Upper lobe of left lung (tissue), 6 donors: ENCODE measurements at places on chromosomes 2 and 18. TPM values are rescaled to one million over a fixed set of nuclear protein-coding genes. Genes with fewer than 3 reads are reported as not detected.
A peak's percentile ranks its signal among the peaks of the same experiment; 100 is the strongest.

DNA sequence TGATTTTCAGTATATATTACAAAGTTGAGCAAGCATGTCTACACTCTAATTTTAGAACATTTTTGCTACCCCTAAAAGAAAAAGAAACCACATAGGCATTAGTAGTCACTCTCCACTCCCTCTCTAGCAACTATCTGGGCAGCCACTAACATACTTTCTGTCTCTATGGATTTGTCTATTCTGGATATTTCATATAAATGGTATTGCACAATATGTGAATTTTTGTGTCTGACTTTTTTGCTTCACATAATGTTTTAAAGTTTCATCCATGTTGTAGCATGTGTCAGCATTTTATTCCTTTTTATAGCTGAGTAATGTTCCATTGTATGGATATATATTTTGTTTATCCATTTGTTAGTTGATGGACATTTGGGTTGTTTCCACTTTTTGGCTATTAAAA, 232.5 kb upstream of the CTAGE1 start:
- no peaks in the 10 kb centered on the region for H3K36me3 ChIP-seq
- no peak overlapping the region for H3K4me3 ChIP-seq

DNA sequence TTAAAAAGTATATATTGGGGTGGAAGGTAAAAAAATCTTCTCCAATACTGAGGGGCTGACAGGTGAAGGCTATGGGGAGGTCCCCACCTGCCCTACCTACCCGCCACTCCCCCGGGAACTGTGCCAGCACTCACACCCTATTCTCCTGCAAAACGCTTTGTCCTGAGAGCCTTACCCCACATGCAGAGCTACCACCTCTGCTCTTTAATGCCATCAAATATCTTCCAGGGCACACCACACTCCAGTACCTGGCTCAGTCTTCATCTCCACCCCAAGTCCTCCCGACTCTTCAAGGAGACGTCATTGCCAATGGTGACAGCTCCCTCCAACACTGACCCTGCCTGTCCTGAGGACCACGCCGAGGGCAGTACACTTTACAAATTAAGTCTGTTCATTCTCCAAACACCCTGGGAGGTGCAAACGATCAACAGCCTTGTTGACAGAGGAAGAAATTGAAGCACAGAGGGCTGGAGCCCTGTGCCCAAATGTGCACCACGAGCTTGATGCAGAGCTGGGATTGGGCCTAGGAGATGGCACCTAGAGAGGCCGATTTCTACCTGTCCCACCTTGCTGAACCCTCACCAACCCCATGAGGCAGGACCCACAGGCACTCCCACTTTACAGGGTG, 6.0 kb upstream of the GPR55 start:
- H3K4me3 ChIP-seq = no peak overlapping the region
- no peak overlapping the region for H3K27ac ChIP-seq

DNA sequence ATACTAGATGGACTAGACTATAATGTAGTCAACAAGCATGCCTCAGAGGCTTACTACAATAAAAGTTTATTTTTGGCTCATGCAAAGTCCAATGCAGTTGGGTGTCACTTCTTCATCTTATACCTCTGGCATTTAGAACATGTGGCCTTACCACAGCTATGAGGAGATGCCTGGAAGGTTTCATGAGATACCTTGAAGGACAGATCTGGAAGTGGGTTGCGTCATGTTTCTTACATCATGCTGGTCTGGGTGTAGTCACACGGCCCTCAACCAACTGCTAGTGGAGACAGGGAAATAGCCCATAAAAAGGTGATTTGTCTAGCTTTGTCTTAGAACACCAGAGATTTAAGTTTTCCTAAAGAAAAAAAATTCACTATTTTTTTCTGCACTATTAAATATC, 91.7 kb upstream of the MMADHC start:
- no peak overlapping the region for H3K27ac ChIP-seq
- DNase-seq = no peak
- no peaks in the 10 kb centered on the region for H3K36me3 ChIP-seq
- H3K4me1 ChIP-seq = no peaks in the 10 kb centered on the region

DNA sequence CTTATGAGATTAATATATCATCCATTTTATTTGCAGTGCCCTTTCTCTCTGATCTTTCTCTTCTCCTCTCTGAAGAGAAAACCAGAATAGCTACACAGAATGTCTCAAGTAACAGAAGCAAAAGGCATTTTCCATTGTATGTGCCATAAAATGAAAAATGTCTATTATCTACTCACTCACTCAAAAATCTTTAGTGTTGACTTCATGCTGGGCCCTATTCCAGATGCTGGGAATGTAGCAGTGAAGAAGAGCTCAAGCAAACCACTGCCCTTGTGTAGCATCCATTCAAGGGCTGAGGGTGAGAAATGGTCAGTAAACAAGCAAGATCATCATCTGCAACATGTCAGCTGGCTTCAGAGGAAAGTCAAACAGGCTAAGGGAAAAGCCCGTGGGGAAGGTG, 427.7 kb downstream of the METTL4 start:
- no peak for DNase-seq
- H3K27me3 ChIP-seq = no peaks in the 10 kb centered on the region
- H3K4me1 ChIP-seq = no peaks in the 10 kb centered on the region
- no peak overlapping the region for H3K4me3 ChIP-seq
- no peaks in the 10 kb centered on the region for H3K36me3 ChIP-seq

- H3K4me3 ChIP-seq = no peak overlapping the region
- no peak overlapping the region for H3K27ac ChIP-seq
- H3K36me3 ChIP-seq = no peaks in the 10 kb centered on the region
- H3K27me3 ChIP-seq = no peaks in the 10 kb centered on the region
- no peak for DNase-seq
- no peaks in the 10 kb centered on the region for H3K4me1 ChIP-seq
Observed at GRCh38 chr2:120831086-120831485, 95.4 kb downstream of the GLI2 start.

DNA sequence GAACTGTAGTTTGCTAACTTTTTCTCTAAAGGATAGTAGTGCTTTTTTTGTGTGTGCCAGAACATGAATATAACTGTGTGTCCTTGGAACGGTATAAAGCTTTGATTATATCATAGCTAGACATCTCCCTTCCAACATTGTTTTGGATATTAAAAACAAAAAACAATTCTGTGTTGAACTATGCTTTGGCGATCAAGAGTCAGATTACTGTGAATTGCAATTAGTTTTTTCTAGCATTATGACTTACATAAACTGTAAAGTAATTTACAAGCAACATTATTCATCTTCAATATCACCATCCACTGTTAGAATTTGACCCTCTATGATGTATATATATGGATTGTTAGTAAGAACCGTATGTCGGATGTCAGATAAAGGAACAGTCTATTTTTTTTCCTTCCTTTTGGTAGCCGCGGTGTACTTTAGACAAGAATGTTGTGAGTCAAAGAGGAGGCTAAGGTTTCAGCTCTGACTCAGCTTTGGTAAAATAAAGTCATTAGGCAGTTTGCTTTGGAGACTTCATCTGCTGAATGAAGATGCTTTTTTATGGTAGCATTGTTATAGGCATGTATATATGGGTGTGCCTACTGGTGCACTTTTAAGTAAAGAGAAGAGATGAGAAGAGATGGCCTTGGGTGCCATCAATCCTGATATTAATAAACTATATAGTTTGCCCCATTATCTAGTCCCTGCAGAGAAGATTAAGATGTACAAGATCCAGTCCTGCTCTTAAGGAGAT, 76.4 kb downstream of the LTBP1 start:
- H3K27me3 ChIP-seq = no peaks in the 10 kb centered on the region
- peak overlapping the region; percentile 37 for H3K27ac ChIP-seq
- H3K36me3 ChIP-seq = no peaks in the 10 kb centered on the region
- no peak for DNase-seq

DNA sequence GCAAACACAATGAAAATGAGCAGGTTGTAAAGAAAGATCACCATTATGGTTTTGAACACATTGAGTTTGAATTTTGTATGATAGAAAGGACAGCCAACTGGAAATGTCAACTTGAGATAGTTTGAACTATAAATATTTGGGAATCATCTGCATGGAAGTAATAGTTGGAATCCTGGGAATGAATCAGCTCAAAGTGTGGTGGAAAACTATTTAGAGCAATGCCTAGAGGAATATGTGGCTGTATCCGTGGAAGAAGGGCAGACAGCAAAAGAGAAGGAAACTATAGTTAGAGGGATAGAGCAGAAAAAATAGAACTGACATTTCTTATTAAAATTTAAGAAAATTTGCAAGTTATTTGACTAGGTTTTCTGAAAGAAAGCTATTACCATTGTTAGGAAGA, 112.5 kb upstream of the OTX1 start:
- DNase-seq = no peak
- no peaks in the 10 kb centered on the region for H3K36me3 ChIP-seq
- H3K4me3 ChIP-seq = no peak overlapping the region
- H3K27me3 ChIP-seq = no peaks in the 10 kb centered on the region

GRCh38 chr18:38611036-38611964, 1045.7 kb upstream of the CELF4 start:
- no peak overlapping the region for H3K27ac ChIP-seq
- H3K36me3 ChIP-seq = no peaks in the 10 kb centered on the region
- DNase-seq = no peak
- H3K4me1 ChIP-seq = no peaks in the 10 kb centered on the region

- no peak for DNase-seq
- H3K4me1 ChIP-seq = no peaks in the 10 kb centered on the region
- H3K27ac ChIP-seq = no peak overlapping the region
- no peaks in the 10 kb centered on the region for H3K27me3 ChIP-seq
- H3K4me3 ChIP-seq = no peak overlapping the region
Observed at GRCh38 chr2:221267773-221268425, 304.2 kb downstream of the EPHA4 start.

- no peak overlapping the region for H3K27ac ChIP-seq
- H3K4me1 ChIP-seq = no peaks in the 10 kb centered on the region
- H3K27me3 ChIP-seq = no peaks in the 10 kb centered on the region
Observed at GRCh38 chr2:135099802-135100483, 47.9 kb downstream of the RAB3GAP1 start.

DNA sequence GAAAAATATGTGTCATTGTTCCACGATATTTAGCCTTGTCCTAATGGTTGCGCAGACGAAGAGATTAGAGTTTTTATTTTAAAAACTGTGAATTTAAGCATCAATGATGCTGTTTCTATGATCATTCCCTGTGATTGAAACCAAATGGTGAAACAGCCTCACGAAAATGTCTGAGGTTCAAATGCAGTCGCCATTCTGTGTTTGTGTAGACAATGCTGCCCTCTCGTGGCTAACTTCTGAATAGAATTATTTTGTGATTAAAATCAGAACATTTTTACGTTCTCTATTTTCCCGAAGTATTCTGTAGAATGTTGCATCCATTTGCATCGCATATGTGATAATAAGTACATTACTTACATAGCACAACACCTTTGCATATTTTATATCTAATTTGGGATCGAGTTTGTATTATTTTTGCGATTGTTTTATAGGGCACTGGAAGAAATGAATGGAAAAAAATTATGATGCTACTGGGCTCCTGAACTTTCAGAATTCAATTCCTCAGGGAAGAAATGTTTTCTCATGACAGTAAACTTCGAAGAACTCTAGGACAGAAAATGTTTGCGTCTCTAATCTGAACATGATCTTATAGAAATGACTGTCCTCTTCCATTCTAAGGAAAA, 54.8 kb upstream of the CREB1 start:
- H3K27me3 ChIP-seq = no peaks in the 10 kb centered on the region
- H3K36me3 ChIP-seq = no peaks in the 10 kb centered on the region
- H3K4me1 ChIP-seq = peaks cover 31% of the 10 kb centered on the region
- H3K4me3 ChIP-seq = no peak overlapping the region

DNA sequence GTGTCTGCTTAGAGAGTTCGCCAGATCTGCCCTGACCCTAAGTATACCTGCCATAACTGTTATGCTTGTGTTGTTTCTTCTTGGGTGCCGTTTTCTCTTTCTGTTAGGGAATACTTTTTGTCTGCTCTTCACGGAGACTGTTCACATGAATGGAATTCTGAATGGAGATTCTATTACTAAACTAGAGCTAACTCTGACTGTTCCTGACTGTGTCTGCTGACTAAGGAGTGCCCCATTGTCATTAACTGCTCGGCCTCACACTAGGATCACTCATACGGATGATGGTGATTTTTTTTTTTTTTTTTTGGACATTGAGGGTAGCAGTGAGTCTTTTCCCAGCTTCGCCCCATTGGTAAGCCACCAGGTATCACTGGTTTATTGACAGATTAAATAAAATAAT, 104.8 kb upstream of the SLC8A1 start:
- no peaks in the 10 kb centered on the region for H3K27me3 ChIP-seq
- no peak for DNase-seq
- H3K27ac ChIP-seq = no peak overlapping the region

DNA sequence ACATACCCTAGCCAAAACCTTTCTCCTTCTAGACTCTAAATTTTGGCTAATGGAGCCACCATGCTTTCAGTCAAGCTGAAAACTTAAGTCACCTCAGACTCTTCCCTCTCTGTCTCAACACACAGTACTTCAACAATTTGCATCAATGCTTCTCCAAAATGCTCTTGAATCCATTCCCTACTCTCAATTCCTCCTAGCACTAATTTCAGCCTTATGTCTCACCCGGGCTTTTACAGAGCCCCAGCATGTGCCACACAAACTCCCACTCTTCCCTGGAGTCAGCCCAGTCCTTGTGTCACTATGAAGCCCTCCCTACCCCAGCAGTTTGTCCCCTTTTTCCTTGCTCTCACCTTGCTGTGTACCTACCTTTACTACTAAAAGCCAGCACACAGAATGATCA, 38.7 kb downstream of the AAK1 start:
- H3K4me1 ChIP-seq = no peaks in the 10 kb centered on the region
- H3K36me3 ChIP-seq = no peaks in the 10 kb centered on the region
- H3K27ac ChIP-seq = no peak overlapping the region
- no peak overlapping the region for H3K4me3 ChIP-seq
- H3K27me3 ChIP-seq = no peaks in the 10 kb centered on the region
- DNase-seq = no peak

DNA sequence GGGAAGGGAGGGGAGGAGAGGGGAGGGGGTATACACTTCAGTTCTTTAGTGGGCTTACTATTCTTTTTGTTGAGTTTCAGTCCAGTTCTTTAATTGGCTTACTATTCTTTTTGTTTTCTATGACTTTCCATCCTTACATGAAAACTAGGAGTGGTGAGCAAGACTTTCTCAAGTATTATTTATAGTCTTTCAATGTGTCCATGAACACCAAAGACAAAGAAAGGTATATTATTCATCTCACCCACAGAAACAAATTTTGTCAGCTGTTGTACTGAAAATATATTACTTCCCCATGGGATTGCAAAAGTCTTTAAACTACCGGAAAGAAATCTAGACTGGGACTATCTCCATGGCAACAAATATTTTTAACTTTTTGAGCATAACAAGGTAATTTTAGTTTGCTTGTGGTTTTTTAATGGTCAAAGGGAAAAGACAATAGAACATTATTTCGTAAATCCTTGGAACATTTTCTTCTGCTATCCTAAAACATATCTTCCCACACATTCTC, 17.6 kb downstream of the ADAM17 start:
- no peak for DNase-seq
- H3K4me3 ChIP-seq = no peak overlapping the region
- H3K27ac ChIP-seq = peak overlapping the region; percentile 67
- H3K27me3 ChIP-seq = no peaks in the 10 kb centered on the region

The HTR2B gene
- 0.37 TPM for total RNA-seq

The REG3G gene
- not detected for total RNA-seq

The CCDC93 gene
- total RNA-seq = 141 TPM

The ELP2 gene
- 71.2 TPM for total RNA-seq

The TBR1 gene
- total RNA-seq = not detected

The ALK gene
- 0.20 TPM for total RNA-seq

The IL1RL1 gene
- total RNA-seq = 26.2 TPM

The MOGAT1 gene
- 1.0 TPM for total RNA-seq
